NCI-H345 (cell line): ENCODE measurements at places on chromosomes 11 and 22.

DNA sequence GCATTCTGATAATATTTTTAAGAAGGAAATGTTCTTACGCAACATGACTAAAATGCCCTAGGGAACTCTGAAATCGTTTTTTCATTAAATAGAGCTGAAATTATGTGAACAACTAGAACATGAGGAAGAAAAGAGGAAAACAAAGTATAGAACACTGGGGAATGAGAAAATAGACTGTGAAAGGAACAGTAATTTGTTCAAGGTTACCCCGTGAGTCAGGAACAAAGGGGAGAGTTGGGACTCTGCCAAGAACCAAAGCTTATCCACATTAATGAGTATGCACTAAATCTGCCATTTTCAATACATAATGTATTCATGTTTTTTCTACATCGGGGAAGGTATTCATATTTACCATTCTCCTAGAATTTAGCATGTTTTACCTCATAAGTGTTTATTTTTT is 961.8 kb upstream of the CCDC90B start:
- peak; percentile 76 for DNase-seq

DNA sequence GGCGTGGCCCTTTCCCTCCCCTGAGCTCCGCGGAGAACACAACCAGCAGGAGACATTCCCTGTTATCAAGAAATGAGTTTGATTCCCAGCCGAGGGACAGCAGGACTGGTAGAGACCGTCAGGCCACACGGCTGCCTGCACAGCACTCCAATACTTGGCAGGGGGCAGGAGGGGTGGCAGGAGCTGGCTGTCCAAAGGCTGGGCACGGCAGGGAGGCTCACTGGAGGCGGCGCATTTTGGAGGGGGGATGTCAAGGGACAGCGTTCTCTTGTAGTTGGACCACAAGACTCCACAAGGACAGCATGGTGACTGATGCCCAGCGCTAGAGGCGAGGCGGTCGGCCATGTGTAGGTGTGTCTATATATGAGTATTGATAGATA is 66.7 kb upstream of the A4GALT start:
- DNase-seq = no peak

DNA sequence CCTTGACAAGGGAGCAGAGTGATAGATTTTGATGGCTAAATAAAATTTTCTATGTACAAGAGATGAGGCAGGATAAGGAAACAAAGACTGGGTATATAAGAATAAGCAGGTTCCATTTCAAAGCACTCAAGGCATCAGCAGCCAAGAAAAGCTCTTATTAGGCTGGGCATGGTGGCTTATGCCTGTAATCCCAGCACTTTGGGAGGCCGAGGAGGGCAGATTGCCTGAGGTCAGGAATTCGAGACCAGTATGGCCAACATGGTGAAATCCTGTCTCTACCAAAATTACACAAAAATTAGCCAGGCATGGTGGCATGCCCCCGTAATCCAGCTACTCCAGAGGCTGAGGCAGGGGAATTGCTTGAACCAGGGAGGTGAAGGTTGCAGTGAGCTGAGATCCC is 563.4 kb upstream of the CCDC179 start:
- no peak for DNase-seq

DNA sequence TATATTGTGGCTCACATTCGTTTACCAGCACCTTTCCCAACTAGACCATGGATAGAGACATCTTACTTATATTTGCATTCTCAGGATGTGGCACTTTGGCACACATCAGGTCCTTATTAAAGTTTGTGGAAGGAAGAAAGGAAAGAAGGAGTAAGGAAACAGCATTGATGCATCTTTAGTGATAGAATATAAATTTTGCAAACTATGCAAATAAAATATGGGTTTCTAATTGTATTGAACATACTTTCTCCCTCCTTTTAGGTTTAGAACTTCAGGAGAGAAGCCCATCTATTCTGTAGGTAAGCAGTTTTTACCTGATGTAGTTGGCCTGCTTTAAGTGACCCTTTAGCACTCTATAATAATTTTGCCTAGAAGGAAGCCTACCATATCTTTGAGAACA is 20.4 kb downstream of the MRPL48 start:
- no peak for DNase-seq

DNA sequence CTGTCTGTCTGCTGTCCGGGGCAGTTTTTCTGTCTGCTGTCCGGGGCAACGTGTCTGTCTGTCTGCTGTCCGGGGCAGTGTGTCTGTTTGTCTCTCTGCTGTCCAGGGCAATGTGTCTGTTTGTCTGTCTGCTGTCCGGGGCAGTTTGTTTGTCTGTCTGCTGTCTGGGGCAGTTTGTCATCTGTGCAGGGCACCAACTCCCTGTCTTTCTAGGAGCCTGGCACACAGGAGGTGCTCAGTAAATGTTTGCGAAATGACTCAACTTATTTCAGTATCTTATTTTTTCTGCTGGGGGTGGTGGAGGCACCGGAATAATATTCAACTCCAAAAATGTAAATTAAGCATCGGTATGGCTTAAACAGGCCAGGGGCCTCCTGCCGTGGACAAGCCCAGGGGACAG is 12.0 kb upstream of the TTLL12 start:
- no peak for DNase-seq

GRCh38 chr11:88017666-88018065 is 157.6 kb downstream of the RAB38 start:
- DNase-seq = no peak

DNA sequence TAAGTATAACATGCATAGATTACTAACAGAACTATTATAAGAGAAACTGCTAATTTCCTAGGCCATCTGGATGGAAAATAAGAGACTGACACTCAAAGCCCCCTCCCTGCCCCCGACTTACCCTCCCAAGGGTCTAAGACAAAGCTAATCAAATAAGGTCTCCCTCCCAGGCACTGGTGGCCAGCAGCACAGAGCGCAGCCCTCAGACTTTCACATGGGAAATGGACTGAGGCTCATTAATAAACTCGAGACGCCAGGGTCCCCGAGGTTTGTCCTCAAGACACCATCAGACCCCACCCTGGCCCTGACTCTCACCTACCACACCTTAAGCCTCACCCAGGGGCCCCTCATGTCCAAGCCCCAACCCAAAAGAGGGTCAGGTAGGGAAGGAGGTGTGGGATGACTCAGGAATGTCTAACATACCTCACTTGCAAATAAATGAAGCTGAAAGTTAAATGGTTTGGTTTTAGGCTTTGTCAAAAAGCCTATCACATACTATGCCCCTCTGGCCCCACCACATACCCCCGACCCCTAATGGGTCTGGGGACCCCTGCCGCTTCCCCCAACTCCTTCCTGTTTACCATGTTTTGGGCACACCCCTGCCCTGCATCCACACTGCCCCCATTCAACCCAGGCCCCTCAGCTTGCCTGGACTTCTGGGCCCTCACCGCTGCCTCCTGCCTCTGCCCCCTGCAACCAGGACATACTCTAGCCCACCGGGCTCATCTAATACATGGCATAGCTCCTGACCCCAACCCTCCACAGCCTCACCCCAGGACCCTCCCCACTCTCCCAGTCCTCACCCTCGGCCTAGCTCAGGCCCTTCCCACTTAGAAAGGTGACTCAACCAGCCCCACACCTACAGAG is 11.4 kb downstream of the ARAP1 start:
- DNase-seq = no peak

GRCh38 chr11:94630221-94630620 is 63.1 kb downstream of the PIWIL4 start:
- no peak for DNase-seq

DNA sequence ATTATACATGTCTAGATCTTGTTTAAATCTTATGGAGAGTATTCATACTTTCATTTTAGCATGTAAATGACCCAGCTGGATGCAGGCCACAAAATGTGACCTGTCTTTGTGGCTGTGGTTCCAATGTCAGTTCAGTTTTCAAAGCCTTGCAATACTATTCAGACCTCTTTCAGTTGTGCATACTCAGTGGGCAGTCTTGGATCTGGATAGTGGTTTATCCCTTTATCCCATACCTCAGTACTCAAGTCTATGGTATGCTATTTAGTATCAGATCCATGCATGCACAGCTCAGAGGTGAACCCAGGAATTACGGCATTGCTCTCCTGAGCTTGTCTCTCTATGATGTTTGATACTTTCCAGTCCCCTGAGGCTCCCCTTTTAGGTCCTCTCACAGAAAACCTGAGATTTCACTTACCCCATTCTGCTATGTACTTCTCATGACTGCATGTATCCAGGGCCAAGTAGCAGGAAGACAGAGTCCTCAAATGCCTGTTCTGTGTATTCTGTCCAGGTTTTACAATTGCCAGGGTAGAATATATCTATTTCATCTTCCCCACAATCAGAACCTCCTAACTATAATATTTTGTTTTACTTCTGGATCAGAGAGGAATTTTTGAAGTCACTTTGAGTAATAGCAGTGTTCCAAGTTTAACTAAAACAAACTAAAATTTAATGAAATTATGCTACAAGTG is 6.9 kb upstream of the P4HA3 start:
- no peak for DNase-seq

DNA sequence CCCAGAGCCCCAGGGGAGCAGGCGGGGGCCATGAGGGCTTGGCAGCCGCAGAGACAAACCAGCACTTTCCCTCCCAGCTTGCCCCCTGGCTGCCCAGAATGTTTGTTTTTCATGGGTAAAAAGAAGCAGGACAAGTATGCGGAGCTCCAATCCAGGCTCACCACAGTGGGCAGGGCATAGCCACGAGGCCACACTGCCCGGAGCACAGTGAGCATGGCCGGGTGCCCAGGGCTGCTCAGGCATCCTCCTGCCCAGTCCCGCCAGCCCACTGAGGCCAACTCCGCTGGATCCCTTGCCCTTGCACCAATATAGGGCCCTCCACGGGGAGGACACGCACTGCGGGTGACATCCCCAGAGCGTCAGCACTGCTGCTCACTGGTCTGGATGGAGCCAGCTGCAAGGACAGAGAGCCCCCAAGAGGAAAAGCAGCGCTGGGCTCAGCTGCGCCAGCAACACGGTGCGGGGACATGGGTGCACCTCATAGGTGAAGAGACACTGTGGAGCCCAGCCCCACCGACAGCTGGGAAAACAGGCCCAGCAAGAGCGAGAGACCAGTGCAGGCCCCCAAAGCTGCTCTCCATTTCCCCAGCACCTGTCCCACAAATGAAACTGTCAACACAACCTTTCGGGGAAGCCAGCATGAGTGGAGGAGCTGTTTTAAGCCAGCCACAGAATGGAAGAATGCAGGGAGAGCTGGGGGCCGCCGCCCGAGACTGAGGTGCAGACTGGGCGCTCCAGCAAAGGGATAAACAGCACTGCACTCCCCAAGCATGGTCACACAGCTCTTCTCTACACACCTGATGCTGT is 24.8 kb downstream of the ARVCF start:
- DNase-seq = no peak

DNA sequence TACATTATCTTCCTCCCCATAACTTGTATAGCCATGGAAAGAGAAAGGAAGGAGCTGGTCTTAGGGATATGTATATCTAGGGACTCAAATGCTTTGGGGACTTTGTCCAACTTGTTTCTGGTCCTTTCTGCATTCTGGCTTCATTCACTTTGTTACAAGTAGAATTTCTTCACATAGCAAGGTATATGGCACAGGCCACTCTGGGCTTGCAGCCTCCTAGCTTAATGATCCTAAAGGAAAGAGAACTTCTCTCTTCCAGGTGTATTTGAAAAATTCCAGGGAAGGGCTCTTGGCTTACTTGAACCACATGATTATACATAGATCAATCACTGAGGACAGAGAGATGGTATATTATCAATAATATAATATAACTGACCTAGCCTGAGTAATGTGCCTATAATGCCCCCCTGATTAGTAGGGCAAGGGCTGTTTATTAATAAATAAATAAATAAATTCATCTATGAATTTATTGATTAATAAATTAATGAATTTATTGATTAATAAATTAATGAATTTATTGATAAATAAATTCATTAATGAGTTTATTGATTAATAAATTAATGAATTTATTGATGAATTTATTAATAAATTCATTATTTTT is 48.2 kb upstream of the CEP295 start:
- peak; percentile 4 for DNase-seq

GRCh38 chr11:1672613-1673350 is 24.2 kb upstream of the KRTAP5-6 start:
- no peak for DNase-seq

- no peak for DNase-seq
Observed at GRCh38 chr11:16899708-16900303, 114.4 kb downstream of the PLEKHA7 start.

DNA sequence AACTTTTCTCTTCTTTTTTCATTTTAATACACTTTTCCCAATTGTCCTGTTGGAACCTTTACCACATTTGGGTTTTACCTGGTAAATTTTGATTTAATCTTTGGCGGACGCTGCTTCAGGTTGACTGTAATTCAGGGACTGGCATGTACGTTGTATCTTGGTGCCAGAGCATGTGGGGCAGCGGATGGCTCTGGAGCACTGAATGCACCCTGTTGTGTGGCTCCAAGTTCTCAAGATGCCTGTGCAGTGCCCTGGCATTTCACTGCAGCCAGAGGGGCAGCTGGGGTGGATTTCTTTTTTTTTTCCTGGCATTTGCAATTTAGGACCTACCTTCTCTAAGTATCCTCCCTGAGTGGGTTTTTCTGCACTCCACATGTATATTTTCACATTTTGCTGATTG is 242.2 kb downstream of the BLID start:
- DNase-seq = no peak

GRCh38 chr22:16838073-16838472 is 12.9 kb upstream of the XKR3 start:
- no peak for DNase-seq

DNA sequence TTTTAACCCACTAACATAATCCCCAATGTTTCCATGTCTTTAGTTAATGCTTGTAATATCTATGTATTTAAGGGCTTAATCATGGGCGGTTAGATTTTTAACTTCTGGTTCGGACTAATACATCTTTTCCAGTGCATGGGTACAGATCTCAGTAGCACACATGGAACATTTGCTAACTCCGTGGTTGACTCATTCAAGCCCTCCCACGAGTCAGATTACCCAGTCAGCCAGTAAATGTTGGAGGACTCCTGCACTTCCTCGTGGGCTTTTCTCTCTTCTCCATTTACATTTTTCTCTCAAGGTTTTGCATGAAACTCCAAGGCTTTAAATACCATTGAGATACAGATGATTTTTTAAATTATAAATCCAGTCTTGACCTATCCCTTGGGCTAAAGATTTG is 313.9 kb downstream of the ST3GAL4 start:
- no peak for DNase-seq

GRCh38 chr22:50445071-50445879 is 29.6 kb downstream of the SBF1 start:
- DNase-seq = no peak

- no peak for DNase-seq
Observed at GRCh38 chr11:44475114-44475686, 90.3 kb upstream of the CD82 start.

GRCh38 chr22:47408409-47408808 is 646.0 kb downstream of the TBC1D22A start:
- DNase-seq = no peak

- no peak for DNase-seq
Observed at GRCh38 chr22:17824457-17824856, 50.2 kb upstream of the BID start.
